Activated T-cell treated with anti-CD3 and anti-CD28 coated beads for 1 hour (primary cell): ENCODE measurements at places on chromosomes 5 and 9.

- DNase-seq: no peak
Measured at GRCh38 chr9:135065151-135065550, 22.3 kb upstream of the OLFM1 start.

DNA sequence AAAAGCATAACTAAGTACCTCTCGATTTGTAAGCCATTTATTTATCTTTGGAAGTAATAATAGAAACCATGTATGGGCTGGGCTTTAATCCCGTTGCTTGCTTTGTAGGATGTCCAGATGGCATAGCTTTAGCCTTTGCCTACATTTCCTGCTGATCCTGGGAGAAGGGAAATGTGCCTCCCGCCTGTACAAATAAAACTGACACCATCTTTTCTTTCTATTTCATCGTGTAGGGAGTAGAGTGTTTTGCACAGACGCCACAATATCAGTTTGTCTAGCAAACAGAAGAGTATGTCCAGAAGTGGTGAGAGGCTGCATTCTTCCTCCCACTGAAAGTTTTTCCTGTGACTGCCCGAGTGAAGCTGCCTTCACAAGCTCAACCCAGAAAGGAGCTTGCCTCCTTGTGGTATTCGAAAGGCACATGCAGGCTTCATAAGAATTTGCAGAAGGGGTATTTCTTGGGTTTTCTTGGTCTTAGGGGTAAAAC, 24.7 kb upstream of the TJP2 start:
- no peak for DNase-seq

- no peak for DNase-seq
Measured at GRCh38 chr5:68315679-68316271, 100.2 kb downstream of the PIK3R1 start.

DNA sequence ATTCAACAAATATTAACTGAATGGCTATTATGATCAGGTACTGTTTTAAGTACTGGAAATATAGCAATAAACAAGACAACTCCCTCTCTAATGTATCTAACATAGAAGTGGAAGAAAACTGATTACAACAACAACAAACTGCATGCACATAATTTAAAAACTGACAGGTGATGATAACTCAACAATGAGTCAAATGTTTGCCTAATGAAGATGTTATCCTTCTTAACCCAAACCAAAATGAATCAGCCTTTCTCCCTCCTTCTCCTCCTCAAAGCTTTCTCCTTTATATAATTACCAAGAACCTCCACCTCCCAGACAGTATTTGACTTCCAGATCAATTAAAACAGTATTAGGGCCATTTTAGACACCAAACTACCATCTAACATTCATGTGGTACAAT, 49.3 kb downstream of the RICTOR start:
- DNase-seq: no peak

GRCh38 chr5:125894383-125894782, 528.8 kb upstream of the GRAMD2B start:
- no peak for DNase-seq

DNA sequence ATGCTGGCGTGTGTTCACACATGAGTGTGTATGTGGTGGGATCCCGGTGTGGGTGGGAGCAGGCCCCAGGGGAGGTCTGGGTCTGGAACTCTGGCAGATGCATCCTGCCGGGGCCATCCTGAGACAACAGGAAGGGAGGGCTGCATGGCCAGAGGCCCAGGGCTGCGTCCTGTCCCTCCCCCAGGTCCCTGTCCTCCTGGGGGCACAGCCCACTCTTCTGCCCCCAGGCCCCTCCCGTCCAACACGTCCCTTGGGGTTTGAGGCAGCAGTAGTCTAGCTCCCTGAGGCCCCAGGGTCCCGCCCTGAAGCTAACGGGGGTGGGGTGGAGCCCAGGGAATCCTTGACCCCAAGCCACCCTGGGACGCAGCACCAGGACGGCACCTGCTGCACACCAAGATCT, 16.6 kb downstream of the FLT4 start:
- DNase-seq: no peak
